ENCODE measurements at places on chromosomes 7 and 10.

DNA sequence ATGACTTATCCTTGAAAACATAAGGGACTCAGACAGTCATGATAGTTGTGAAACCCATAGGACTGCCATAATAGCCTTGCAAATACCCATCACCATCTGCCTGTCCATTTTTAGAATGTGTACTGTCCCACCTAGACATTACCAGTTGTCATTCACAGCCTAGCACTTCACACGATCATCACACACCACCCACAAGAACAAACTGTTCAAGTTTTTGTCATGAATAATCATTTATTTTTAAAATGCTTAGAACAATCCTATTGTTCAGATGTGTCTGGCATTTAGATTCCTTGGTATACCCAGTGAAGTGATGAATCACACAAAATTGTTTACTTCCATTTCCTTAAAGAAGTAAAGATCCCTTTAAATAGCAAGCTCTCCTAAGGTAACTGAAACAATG, 46.6 kb downstream of the CCDC3 start:
- no peak for DNase-seq

GRCh38 chr10:19977097-19977521, 160.9 kb downstream of the PLXDC2 start:
- no peak for DNase-seq

DNA sequence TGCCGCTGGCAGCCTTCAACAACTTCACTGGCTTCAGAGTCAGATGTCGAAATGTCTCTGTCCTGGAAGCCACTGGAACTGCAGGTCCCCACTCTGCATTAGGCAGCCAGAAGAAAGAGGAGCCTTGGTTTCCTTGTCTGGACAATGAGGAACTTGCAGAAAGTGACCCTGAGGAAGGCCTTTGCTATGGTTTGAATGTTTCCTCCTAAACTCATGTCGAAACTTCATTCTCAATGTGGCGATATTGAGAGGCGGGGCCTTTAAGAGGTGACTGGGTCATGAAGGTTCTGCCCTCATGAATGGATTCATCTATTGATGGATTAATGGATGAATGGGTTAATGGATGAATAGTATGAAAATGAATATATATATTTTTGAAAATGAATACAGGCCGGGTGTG, 61.6 kb upstream of the GPR26 start:
- DNase-seq: no peak

GRCh38 chr7:147013825-147014224, 897.2 kb downstream of the CNTNAP2 start:
- DNase-seq: no peak

DNA sequence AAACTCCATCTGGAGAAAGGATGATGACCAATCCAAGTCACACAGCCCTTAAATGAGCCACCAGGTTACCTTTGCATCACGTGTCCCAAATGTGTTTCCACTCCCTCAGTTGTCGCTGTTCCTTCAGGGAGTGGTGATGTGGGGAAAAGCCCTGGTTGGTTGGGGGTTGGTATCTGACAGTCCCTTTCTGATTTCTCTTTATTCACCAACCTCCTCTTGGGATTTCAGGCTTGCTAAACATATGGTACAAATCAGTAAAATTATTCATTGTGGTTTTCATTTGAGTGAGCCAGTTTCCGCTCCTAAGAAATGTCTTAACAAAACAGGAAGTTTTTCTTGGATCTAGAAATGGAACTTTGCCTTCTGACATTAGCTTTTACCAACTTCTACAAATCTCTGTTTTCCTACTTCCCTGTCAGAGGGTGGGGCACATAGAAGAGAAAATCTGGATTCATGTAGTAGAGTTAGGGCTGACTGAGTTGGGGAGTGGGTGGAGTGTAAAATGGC, 40.0 kb upstream of the KMT2E start:
- no peak for DNase-seq

- DNase-seq: no peak
Measured at GRCh38 chr7:135247746-135248471, 14.3 kb downstream of the STRA8 start.

DNA sequence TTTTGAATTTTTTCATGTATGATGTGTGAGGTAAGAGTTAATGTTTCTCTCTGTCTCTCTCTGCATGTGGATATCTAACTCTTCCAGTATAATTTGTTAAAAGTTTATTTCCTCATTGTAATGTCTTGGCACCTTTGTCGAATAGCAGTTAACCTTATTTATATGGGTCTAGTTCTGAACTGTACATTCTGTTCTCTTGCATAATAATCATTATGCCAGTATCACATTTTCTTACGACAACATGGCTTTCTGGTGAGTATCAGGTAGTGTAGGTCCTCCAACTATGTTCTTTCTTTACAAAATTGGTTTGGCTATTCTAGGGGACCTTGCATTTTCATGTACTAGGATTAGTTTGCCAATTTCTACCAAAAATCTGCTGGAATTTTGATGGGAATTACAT, 337.0 kb upstream of the FZD8 start:
- no peak for DNase-seq

GRCh38 chr10:127398140-127398970, 150.8 kb upstream of the NPS start:
- no peak for DNase-seq

- DNase-seq: no peak
Measured at GRCh38 chr10:1627945-1628344, 109.4 kb downstream of the ADARB2 start.

DNA sequence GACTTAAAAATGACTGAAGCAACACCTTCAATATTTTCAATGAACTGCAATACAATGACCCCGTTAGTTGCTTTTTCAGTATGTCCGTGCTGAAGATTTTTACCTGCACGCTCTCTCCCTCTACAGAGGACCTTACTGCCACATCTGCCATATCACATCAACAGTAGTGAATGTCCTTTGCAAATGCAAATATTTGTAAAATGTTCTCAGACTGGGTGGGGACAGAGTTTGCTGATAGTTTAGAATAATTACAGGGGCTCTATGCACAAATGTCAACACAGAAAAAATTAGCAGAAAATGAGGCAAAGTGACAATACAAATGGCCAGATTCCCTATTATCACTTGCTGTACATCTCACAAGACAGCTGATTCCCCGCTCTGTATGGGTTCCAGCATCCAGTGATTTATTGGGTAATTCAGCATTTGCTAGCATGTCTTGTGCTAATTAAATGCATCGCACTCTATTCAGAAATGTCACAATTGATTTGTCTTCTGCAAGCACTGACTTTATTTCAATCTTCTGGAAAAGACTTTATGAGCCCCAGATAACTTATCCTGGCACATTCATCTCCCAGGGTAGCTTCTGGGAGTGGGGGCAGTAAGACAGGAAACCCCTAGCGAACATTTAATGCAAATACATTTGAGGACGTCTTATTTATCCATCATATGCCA, 69.1 kb upstream of the PTER start:
- no peak for DNase-seq

DNA sequence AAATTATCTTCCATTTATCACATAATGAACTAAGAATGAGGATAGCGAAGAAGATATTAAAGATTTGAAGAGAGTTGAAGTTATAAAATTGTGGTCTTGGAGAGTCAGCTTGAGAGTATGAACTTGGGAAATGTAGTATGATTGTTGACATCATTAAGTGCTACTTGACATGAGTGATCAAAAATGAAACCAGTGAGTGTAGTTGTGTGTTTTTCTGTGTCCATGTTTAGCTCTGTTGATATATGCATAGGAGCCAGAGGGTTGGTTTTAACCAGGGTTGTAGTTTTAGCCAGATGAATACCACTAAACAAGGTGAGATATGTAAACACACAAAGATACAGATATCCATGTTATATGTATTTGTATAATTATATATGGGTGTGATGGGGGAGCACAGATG, 6.2 kb downstream of the TMEM106B start:
- no peak for DNase-seq

GRCh38 chr7:136016649-136017395, 39.7 kb upstream of the MTPN start:
- peak; percentile 35 for DNase-seq

DNA sequence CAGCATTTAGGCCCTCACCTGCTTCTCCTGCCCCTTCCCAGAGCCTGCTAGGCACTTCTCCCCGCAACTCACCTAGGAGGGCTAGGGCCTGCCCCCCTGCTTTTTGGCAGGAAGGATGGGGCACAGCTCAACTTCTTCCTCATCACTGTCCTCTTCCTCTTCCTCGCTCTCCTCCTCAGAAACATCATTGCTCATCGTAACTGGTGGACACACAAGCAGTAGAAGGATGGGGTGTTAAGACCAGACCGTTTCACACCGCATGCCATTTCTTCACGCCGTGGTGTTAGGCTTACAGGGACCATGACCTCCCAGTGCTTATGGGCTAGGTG, 1.6 kb downstream of the NPM3 start:
- no peak for DNase-seq

DNA sequence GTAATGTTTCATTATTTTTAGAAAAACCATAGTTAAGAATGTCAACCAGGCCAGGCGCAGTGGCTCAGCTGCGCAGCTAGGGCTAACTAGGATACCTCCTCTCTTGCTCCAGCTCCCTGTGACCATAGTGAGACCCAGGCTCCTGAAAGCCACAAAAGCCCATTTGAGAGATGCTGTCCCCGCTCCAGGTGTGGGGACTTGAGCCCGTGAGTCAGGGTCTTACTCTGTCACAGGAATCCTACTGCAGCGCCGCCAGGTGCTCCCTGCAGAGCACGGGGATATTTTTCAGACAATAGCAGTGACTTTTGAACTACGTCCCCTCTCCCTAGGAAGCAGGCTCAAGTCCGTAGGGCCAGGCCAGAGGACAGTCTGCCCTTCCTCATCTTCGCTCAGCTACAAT, 75.6 kb upstream of the NRBF2 start:
- no peak for DNase-seq

DNA sequence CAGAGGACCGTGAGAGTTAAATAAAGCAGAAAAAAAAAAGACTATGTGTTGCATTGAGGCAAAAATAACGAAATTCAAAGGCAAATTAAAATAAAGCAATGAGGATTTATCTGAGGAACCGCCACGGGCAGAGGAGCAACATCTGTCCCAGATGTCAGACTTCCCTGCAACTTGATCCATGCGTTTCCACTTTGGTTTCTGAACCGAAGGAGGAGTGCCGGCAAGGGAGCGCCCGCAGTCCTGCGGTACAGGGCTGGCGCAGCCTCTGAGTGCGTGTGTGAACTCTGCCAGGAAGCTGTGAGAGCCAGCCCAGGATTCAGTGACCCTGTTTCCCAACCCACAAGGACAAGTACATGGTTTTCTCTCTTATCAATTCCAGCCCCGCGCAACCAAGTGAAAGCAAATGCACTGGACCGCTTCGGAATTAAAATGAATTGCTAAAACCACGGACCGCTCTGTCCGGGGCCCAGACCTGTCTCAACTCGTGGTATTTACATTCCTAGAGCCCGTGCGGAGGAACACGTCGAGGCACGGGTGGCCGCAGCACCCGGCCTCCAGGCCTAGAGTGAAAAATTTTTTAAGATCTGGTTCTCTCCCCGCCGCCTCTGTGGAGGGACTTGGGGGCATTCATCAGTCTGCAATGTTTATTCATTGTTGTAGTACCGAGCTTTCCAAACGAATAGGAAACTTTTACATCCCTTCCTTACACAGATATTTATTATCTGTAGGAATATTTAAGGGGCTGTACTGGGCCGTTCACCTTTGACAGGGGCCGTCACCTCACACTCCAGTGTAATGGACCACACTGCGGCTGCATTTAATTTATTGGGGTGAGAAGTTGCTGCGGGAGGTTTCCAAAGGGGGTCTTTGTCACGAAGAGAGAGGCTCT, 291.5 kb upstream of the NFE2L3 start:
- peak; percentile 13 for DNase-seq

- no peak for DNase-seq
Measured at GRCh38 chr7:40885503-40885902, 750.7 kb downstream of the SUGCT start.

DNA sequence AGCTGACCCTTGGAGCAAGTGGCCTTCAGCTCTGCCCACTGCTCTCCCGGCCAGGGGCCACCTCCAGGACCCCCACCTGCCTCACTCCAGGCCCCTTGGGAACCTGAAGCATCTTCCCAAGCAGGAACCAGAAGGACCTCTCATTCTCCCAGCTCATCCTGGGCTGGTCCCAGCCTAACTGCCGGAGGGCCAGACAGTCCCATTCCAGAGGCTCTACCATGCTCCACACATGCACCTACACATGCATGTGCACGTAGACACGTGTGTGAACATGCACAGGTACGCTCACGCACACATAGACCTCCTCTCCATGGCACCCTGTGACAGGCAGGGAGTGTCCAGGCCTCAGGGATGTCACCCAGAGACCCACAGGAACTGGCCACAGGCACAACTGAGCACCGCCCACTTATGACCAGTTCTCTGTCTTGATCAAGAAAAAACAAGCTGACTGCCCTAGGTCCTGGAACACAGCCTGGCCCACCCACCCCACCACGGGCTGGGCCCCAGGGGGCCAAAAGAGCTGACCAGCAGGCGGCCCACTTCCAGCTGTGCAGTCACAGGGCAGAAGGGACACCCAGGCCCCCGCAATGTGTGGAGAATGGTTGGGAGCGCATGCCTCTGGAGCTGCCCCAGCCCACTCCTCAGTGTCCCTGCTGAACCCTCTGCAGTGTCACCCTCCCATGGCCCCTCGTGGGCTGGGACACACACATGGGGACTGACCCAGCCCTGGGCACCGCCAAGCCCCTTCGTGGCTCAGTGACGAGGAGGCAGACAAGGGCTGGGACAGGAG, 43.4 kb downstream of the CAMK2B start:
- DNase-seq: no peak

DNA sequence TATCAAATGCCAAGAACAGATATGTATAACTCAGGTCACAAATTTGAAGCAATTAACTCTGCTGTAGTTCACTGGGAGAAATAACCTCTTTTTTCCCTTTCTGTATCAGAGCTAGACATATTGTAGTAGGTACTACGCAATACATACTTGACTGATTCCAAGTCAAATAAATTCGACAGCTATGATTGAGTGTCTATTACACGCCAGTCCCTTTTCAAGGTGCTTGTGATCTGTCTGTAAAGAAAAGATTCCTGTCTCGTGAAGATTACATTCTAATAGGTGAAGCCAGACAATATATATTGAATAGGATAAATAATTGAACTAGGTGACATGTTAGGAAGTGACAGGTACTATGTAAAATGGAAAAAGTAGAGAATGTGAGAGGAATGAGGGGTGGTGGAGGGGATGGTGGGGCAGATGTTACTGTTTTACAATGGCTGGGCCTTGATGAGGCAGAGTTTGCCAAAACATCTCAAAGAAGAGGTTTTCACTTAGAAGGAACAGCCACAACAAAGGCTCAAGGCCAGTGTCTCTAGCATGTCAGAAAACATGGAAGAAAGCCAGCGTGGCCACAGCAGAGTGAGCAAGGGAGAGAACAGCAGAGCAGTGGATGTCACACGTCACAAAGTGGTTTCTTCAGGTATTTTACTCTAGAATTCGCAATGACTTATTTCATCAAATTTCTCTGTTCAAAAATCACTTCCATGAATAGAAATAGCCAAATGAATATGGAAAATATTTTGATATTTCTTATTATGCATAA, 282.6 kb upstream of the CACNA2D1 start:
- no peak for DNase-seq

All from activated CD4-positive, alpha-beta T cell treated with anti-CD3 and anti-CD28 coated beads, Interleukin-2, amount 50 U/mL, for 16 hours (primary cell).